ENCODE measurements at places on chromosomes 3 and 15.

GRCh38 chr15:67510597-67511190 is 10.2 kb upstream of the C15orf61 start:
- DNase-seq: peak; percentile 70

GRCh38 chr3:4508048-4508981 is 15.2 kb downstream of the ITPR1 start:
- no peak for DNase-seq

DNA sequence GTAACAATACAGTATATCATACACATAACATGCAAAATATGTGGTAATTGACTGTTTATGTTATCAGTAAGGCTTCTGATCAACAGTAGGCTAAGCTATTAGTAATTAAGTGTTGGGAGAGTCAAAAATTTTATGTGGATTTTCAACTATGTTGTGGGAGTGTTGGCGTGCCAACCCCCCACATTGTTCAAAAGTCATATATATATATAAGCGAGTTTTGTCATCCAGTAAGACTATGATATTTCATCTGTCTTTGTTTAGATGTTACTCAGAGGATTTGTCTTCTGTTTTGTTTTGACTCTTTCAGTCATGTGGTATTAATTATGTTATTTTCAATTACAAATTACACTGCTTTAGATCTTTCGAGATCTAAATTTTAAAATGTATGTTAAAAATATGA is 51.0 kb upstream of the RAP2B start:
- DNase-seq: no peak

DNA sequence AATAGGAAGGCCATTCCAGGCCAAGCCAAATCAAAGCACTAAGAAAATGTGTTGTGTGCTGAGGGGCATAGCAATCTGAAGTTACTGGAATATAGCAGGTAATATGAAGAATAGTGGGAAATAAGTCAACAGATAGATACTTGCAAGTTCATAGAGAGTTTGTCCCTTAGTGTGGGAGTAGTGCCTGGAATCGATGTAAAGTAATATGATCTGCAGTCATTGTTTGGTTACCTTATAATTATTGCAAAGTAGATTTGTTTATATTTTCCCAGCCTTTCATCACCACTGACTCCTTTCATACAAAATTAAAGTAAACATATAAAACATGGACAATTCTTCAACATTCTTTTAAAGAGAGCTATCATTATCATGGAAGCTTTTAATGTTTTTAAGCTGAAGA is 420.9 kb upstream of the NECTIN3 start:
- no peak for DNase-seq

GRCh38 chr3:126358816-126359181 is 1.6 kb upstream of the KLF15 start:
- no peak for DNase-seq

DNA sequence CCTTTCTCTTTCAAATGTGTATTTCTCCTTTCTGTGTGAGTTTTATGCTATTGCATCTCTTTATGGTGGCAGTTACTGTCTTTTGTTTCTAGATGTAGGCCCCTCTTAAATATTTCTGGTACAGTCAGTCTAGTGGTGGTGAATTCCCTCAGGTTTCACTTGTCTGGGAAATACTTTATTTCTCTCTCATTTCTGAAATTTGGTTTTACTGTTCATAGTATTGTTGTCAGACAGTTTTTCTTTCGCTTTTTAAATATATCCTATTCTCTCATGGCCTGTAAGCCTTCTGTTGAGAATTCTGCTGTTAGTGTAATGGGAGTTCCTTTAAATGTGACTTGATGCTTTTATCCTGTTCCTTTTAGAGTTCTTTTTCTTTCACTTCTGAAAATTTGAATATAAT is 874.0 kb downstream of the PLOD2 start:
- no peak for DNase-seq

DNA sequence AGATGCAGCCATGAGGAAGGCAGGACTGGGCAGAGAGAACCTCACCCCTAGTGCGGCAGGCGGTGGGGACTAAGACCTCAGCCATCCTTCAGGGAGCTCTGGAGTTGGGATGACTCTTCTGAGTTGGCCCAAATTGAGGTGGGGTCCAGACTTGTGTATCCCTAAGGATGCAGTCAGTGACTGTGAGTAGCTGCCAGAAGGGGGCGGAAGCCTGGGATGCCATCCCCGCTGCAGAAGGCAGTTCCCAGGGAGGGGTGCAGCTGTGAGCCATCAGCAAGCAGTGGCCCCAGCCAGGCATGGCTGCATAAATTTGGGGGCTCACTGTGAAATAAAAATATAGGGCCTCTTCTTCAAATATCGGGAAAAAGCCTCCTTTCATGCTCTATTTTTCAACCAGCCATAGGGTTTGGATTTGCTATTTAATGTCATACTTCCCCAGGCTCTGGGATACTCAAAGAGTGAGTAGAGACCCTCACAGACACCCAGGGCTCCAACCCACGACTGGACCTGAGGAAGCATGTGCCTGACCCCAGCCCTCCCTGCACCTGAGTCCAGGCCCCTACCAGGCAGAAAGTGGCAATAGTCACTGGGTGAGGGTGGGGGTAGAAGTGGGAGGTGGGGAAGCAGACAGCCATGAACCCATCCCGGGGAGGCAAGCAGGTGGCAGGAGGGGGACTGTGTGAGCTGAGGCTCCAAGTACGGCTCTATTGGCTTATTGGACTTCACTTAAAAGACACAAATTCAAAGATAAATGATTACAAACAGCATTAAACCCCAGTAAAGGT is 30.5 kb downstream of the GRK7 start:
- no peak for DNase-seq

DNA sequence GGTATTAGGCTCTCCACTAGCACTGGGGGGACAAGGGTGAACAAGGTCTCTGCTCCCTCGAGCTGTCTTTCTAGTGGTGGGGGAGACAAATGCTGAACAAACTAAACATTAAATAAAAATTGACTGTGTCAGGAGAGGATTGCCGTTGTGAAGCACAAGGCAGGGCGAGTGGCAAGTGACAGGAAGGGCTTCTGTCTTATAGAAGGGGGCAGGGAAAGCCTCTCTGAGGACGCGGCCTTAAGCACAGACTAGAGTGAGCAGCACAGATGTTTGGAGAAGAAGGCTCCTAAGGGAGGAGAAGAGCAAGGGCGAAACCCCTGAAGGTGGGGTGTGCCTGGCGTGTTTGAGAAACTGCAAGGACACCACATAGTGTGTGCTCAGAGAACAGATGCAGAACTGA is 50.9 kb upstream of the ATP2B2 start:
- DNase-seq: no peak

DNA sequence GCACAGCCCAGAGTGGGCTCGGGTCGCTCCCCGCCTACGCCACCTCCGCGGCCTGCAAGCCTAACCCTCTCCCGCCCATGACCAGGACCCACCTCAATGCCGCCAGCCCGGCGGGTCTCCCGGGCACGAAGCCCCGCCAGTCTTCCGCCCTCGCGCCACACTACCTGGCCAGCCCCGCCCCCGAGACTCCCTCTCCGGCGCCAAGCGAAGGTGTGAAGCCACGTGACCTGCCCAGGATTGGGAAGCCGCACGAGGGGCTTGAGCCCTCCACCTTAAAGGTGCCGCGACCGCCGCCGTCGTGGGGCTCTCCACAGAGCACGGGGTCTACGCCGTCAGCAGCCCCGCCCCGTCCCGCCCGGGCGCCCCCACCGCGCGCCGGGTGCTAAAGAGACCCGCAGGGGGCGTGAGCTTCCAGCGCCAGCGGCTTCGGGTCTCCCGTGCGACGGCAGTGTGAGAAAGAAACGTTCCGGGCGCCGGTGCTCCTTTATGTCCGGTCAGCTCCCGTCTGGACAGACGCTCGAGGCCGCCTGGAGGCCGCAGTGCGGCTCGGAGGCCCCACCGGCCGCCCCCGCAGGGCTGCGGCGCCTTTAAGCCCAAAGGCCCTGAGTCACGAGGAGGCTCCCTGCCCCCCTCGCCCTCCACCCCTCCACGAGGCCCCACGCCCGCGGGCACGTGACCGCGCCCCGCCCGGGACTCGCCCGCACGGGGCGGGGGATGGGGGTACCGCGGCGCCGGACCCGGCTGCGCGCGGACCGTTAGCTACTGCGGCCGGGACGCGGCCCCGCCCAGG is at the start of gene CPEB1:
Gene CPEB1, minus strand, starts transcription at position 319 of the 790 bp plus-strand sequence. CDS start 18,904 bp downstream, outside the sequence.
- DNase-seq: peak; percentile 4

- DNase-seq: no peak
These were observed 278.5 kb downstream of the SCAPER start for GRCh38 chr15:76626611-76627010.

DNA sequence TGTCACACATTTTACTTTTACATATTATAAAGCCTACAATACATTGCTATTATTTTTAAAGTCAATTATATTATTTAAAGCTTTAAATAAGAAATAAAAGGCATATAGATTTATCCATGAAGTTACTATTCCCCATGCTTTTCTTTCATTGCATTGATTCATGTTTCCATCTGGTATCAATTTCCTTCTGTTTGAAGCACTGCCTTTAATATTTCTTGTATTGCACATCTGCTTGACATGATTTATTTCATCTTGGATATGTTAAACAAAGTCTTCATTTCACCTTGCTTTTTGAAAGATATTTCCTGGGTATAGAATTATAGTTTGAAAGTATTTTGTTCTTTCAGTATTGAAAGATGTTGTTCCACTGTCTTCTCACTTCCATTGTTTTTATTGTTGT is 174.3 kb upstream of the MBNL1 start:
- DNase-seq: no peak

DNA sequence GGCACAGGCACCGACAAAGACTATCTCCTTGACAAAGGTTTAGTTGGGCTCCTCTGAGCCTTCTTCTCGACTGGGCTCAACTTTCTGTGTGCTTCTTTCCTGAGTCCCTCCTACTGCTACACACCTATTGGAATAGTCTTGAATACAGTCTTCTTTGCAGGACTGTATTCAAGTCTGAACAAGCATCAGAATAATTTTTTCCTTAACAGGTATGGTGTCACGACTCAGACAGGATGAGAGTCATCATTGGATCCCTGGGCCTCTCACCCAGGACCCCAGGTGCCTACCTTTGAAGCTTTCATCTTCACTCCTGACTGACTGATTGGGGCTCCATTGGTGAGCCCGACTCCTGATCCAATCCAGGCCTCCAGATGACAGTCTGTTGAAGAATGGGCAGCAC is 66.3 kb downstream of the CRYGS start:
- no peak for DNase-seq

DNA sequence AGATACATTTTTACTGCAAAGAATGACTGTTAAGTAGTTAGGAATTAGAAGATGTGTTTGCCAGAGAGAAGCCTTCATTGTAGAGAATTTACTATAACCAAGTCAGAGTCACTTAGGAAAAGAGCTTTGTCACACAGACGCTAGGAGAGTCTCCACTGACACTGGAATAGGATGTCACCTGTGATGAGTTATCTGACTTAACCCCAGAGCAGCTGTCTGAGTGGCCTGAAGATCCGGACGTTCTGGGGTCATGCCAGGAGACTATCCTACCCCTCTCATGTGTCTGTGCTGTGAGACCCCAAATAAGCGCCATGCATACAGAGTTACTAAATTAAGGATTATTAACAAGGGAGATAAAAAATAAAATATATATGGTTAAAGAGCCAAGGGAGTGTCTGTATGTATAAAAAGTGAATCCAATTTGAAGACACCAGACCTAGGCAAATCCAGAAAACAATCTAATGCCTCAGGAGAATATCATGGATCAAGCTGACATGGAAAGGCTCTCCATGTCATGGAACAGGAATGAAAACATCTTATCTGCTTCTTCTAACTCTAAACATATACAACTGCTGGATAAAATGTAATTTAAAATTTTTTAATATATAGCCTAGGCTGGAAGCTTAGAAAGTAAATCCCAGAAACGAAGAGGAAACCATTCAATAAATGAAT is 43.5 kb downstream of the ITGB5 start:
- DNase-seq: no peak

DNA sequence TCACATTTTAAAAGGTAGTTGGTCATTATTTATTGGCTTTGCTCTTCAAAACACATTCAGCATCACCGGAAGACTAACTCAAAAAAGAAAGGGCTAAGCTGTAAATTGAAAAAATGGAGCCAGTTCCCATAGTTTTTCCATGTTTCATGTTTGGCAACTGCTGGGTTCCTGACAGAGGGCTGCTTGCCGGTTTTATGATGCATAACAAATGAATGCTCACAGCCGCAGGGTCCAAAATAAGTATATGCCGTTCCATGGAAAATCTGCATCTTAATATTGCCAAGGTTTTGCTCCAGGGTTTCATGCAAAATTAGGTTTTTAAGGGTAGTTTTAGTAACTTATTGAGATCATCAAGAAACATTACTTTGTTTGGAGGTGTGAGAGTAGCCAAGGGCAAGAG is 15.8 kb downstream of the SLC12A1 start:
- no peak for DNase-seq

DNA sequence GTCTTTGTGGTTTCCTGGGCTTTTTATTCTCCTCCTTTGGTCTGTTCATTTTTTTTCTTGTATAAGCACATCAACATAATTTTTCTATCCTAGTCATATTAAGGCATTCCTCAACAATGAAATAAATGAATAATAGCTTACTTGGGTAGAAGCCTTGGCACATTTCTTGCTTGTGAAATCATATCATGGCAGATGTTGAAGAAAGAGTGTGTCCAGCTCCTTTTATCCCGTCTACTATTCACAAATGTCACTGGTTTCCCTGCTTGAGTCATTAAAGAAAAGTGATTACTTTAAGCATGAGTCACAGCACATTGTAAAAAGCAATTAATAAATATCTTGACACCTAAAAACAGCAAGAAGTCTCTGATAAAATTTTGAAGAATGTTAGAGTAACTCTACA is 42.1 kb downstream of the MINAR1 start:
- peak; percentile 27 for DNase-seq

GRCh38 chr15:76252249-76252648 is 59.0 kb downstream of the ETFA start:
- no peak for DNase-seq

GRCh38 chr15:76380249-76380648 is 43.7 kb downstream of the ISL2 start:
- DNase-seq: peak; percentile 13

GRCh38 chr3:101643009-101643844 is 33.7 kb downstream of the ZBTB11 start:
- no peak for DNase-seq

DNA sequence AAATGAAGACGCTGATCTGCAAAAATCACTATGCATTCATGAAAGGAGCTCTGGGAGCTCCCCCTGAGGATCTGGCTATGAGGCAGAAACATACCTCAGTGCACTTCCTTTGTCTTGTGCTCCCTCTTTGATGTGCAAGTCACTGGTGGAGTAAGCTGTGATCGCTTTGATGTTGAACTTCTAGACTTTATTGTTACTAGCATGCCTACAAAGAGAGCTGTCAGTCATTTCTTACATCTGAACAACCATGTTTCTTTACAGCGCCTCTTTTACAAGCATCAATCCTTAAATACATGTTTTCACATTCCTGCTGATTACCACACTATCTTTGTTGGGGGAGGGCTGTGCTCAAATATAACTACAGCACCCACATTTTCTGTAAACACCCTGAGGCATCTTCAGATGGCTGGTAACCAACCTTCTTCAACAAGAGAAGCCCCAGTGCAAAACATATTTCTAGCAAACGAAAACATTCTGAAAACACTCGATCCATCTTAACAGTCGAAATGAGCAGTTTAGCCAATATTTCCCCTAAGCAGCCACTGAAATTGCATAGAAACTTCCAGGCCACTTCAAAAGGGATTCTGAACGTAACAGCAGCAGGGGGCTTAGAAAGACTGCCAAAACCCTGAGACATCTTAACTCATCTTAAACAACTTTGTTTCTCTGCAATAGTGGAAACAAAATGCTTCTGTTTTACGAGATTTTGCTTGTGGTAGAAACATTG is 101.9 kb upstream of the ICE2 start:
- no peak for DNase-seq
